ENCODE measurements at places on chromosomes 13 and 19.

GRCh38 chr13:72379581-72379980 lies 347.8 kb downstream of the MZT1 start:
- DNase-seq, result no peak

DNA sequence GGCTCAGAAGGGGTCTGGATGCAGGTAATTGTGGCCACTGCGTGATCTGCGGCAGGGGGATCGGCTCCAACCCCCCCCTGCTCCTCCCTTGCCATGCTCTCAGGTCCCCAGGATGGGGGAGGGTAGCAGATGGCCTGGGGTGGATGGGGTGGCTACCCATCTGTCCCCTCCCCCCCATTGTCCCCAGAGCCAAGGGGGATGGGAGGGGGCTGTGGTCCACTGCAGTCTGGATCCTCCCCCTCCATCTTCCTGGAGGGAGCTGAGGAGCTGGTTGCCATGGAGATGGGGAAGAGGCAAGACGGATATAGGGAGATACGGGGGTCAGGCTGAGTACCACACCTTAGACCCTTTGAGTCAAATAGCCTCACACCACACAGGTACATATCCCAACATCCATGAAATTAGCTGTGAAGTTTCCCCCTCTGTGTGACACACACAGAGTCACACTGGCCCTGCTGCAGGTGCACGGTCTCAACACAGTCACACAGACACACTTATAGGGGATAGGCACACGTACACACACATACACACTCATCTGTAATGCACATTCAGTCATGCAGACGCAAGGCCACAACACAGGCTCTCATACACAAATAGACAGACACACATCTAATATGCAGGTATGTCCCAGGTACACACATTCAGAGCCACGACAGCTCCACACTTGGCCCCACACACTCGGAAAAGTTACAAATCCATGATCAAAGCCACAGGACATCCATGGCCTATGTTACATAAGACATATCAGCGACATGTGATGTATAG lies 1.8 kb upstream of the NOVA2 start:
- no peak for DNase-seq

- no peak for DNase-seq
Observed at GRCh38 chr13:99033814-99034213, 56.0 kb upstream of the DOCK9 start.

DNA sequence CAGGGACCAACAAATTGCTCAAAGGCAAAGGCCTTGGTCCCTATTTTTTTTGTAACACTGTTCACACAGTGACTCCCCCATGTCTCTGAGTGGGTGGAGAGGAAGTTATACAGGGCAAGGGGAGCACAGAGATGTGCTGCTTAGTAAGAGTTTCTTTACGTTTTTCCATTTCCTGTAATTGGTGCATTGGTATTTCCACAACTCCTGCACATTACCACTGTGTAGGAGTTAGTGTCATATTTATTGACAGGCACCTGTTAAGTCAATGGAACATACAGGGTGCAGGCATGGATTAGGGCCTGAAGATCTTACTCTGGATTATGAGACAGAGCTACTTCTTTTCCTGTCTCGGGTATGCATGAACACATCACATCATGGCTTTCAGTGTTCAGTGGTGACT lies 45.2 kb downstream of the SOX21 start:
- DNase-seq, result no peak

Measured in posterior cingulate gyrus (tissue), 11 donors.